ENCODE measurements at places on chromosomes 4 and X. TPM values are rescaled to one million over a fixed set of nuclear protein-coding genes. Genes with fewer than 3 reads are reported as not detected.

- no peak for DNase-seq
These were observed 105.0 kb downstream of the RAB28 start for GRCh38 chr4:13378973-13379759.

GABRQ gene
- 0.22 TPM for total RNA-seq

DNA sequence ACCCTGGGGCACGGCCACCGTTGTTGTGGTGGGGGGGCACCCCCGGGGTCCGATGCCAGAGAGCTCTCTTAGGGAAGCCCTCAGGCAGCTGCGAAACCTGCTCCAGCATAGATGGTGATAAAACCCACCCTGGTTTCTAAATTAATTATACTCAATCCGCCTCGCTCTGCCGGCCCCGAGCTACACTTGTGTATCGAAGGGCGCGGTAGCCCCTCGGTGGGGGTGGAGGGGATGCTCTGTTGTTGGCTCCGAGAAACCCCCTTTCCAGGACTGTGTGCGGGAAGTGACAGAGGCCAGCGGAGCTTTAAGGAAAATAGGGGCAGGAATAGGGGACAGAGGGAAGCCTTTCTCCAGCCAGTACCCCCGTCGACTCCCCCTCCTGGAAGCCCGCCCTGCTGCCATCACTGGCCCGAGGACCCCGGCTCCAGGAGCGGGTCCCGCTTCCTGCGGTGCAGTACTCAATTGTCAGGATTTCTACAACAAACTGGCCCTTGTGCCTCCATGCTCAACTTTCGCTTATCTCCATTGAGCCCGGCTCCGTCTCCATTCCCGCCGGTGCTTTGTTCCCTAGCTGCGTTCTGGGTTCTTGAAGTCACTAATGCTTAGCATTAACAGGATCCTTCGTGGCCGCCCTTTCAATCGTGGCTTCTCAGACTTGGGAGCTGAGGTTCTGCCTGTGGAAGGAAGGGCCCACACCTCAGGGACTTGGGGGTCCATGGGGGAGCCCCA, 408.2 kb downstream of the BCOR start:
- no peak for DNase-seq

- DNase-seq: no peak
These were observed 45.0 kb downstream of the HTT start for GRCh38 chr4:3119464-3119863.
